ENCODE measurements at places on chromosomes 12 and 14.

GRCh38 chr12:116050275-116050674 lies 227.2 kb downstream of the MED13L start:
- no peak for DNase-seq

- no peak for DNase-seq
Measured at GRCh38 chr14:32507029-32507984, 178.2 kb downstream of the AKAP6 start.

DNA sequence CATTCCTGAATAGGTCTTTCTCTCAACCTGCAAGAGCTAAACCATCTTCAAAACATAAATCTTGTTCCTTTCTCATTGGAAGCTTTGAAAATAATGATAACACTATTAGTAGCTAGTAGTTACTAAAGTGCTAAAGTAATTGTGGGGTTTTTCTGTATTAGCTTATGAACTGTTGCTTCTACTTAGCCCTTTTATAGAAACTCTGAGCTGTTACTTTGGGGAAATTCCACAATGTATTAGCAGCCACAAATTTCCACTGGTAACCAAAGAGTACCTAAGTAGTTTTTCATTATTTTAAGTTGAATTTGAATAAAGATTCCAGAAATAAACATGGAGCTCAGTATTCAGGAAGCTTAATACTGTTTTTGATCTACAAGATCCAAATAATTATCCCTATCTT lies 6.4 kb upstream of the MAPK1IP1L start:
- DNase-seq, result no peak

GRCh38 chr14:36075203-36075602 lies 101.3 kb downstream of the PTCSC3 start:
- DNase-seq, result no peak

DNA sequence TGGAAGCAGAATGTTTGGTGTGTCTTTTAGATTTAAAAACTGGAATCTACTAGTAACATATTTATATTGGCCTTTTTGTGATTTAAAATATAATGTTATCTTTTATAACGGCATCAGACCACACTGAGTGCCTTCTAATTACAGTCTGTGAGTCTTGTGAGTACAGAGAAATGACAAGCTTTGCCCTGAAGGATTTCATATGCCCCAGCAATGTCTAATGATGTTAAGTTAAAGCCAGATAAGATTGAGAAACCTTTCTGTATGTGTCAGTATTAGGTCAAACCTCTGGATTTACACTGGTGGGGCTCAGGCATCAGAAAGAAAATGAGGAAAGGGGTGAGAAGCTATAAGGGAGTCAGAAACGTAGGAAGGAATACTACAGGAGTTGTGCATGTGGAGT lies 25.2 kb downstream of the PLEKHA5 start:
- DNase-seq, result no peak

DNA sequence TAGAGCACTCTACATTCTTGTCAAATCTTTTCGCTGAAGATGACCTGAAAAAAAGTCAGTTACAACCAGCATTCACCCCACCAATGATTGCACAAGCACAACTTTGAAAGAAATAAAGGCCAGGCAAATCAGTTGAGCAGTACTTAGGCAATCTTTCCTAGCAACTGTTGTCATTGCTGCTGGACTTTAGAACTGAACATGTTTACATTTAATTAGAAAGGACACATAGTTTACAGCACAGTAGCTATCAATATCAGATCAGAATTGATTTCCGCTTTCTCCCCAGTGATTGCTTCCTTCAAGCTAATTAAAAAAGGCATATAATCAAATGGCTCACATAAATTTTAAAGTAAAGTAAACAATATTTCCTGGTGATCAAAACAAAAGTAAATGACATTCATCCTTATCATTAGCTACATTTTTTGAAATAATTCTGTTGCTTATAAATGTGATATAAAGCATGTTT lies 128.4 kb downstream of the FOXA1 start:
- no peak for DNase-seq

DNA sequence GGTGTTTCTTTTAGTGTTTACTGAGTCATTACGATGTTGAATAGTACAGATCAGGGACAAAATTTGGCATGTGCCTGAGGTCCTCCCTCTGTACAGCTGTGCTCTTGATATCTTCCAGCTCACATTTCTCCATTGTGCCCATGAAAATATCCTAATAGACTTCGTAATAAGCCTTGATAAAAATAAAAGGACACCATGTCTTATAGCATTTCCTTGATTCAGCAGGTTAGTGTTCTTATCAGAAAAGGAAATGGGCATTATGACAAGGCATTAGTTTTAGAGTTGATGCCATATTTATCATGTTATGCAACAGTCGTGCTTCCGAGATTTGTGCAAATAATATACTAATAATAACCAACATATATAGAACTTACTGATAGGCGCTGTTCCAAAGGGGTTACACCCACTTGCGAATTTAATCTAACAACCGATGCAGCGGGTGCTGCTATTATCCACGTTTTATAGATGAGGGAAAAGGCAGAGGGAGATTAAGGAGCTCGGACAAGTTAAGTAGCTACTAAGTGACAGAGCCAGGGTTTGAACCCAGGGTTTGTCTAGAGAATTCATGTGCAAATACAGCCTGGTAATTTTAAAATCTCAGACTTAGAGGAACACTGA lies 15.1 kb upstream of the WNK1 start:
- DNase-seq, result peak; percentile 66

DNA sequence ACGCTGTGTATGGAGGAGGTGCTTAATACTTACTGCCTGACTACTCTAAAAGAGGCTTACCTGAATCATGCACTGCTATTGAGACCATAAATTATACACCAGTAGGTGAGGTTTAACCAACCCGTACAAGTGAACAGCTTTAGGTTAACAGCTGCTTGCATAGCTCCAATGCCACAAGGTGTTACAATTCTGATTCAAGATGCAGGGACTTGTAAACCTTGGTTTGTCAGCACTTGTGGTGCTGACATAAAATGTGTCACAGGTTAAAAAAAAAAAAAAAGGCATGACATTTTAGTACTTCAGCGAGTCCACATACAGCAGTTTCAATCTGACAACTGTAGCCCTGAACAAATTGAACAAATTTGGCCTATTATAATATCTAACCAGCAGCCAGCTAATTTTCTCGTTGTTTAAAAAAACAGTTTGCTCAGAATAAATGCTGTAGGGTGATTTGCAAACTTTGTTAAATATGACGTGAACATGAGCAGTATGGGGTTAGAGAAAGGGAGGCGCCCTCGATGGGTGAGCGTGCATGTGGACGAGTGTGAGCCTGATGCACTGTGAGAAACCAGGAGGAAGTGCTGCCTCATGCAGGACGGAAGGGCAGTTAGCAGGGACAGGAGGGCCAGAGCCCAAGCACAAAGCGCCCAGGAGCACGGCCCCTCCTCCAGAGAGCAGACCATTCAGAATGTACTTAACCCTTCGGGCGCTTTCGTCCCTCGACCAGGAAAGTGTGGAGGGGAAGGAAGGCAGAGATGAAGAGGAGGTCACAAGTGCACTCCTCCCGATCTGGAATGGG lies 44.7 kb downstream of the TCHP start:
- DNase-seq, result no peak

- DNase-seq, result no peak
Measured at GRCh38 chr14:73958591-73958990, 8.5 kb downstream of the COQ6 start.

DNA sequence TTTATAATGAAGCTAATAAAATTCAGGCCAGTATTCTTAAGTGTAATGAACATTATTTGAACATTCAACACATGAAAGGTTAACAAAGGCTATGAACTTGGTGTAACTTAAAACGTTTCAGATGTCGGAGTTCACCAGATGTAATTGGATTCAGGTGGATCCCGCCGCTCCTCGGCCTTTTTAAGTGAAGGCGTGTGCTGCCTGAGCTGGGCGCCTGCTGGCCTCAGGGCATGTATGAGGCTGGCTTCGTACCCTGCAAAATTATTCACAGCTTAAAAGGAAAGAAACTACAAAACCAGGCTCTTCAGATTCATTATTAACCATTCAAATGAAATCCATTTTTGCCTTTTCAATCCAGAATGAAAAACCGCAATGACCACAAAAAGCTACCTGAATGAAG lies 69.9 kb downstream of the WIF1 start:
- DNase-seq, result no peak

Measured in LNCaP clone FGC (cell line).